ENCODE measurements at places on chromosomes 7 and 10.

DNA sequence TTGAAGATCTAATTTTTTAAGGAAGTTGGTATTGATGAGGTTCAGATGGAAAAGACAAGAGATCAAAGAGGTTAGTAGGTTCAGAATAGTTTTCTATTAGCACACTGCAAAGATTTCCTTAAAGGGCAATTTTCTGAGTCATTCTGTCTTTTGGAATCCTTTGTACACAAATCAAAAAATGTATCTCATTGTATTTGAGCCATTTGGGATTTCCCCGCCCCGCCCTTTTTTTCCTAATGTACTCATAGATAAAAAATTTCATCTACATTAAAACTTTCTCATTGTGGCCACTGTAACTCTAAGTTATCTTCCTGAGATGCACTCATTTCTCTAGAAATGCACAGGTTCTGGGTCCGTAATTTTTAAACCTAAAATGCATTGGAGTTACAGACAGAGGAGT is 12.1 kb downstream of the GIMAP6 start:
- DNase-seq, result no peak

DNA sequence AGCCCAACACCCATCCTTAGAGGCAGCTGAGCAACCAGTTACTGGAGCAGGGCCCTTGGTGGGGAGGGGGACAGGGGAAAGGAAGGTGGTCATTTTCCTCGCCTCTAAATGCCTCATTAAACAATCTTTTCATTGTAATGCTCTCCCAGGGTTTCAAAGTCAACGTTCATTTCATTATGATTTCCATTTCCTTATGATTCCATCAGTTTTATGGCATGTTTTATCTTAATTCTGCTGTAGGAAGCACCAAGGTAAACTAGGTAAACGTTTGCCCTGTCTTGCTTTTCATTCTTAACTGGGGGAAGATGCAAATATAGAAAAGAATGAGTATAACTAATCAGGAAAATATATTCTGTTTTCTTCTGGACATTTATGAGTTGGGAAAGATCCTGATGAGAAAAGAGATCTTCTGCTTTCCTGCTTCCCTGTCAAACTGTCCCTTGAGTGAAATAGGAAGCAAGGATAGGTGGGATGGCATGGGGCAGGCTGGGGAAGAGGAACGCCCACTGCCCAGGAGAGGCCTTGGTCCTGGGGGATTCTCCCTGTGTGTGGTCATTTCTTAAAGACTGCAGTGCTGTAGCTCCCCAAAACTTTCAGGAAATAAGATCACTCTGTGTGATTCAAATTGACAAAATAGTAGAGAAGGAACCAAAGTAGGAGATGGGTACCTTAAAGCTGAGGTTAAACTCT is 20.5 kb upstream of the TMEM236 start:
- no peak for DNase-seq

DNA sequence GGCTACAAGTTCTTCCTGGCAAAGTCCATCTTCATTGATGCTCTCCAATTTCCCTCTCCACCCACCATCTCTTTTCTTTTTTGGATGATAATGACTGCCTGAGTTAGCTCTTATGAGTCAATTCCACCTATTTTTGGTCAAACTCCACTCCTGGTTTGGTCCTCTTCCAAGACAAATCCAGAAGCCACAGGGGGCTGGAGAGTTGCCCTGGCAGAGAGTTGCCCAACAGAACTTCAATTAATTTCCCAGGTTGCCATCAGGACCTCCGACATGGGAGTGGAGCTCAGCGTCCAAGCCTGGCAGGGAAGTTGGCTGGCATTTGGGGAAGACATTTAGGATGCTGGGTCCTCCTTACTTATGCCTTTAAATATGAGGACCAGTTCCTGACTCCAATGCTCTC is 29.2 kb upstream of the KCNMA1 start:
- DNase-seq, result no peak

DNA sequence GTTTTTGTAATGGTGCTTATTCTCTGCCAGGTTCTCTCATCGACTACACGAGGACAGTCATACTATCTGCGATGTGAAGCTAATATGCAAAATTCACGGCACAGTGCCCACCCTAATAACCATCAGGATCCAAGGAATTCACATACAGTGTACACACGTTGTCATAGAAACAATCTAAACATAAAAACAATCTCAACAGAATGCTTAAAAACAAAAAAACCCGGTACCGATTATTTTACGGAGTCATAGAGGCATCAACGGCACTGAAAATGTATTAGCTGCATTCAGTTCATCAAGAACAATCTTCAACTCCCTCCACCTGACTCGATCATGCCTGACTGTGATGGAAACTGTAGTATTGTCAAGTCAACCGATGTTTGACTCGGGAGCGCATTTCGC is 628 bp downstream of the MRPS33 start:
- no peak for DNase-seq

- no peak for DNase-seq
Observed at GRCh38 chr10:116289652-116290051, 16.6 kb upstream of the GFRA1 start.

GRCh38 chr7:32941681-32942414 is 15.4 kb upstream of the FKBP9 start:
- no peak for DNase-seq
